Fibroblast of skin of right quadriceps (primary cell): ENCODE measurements at places on chromosomes 7 and 10.

- no peak for DNase-seq
Measured at GRCh38 chr10:5947471-5948207, 29.7 kb downstream of the IL15RA start.

DNA sequence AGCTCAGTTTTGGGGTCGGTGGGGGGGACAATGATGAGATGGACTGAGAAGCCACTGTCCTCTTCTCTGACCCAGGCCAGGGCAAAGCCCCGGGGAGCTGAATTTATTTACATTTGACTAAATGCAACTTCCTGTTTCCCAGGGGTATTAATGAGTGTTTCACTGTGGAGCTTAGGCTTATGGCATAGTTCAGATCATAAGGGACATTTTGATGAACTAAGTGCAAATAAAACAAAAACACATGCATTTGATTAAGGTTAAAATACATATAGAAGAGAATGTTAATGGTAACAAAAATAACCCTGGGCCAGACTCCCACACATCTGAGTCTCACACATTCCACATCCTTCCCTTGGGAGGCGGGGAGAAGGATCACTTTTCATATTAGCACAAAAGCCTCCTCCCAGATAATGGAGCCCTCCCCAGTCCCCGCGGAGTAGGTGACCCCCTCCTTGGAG, 320.6 kb downstream of the FRMD4A start:
- peak; percentile 89 for DNase-seq

DNA sequence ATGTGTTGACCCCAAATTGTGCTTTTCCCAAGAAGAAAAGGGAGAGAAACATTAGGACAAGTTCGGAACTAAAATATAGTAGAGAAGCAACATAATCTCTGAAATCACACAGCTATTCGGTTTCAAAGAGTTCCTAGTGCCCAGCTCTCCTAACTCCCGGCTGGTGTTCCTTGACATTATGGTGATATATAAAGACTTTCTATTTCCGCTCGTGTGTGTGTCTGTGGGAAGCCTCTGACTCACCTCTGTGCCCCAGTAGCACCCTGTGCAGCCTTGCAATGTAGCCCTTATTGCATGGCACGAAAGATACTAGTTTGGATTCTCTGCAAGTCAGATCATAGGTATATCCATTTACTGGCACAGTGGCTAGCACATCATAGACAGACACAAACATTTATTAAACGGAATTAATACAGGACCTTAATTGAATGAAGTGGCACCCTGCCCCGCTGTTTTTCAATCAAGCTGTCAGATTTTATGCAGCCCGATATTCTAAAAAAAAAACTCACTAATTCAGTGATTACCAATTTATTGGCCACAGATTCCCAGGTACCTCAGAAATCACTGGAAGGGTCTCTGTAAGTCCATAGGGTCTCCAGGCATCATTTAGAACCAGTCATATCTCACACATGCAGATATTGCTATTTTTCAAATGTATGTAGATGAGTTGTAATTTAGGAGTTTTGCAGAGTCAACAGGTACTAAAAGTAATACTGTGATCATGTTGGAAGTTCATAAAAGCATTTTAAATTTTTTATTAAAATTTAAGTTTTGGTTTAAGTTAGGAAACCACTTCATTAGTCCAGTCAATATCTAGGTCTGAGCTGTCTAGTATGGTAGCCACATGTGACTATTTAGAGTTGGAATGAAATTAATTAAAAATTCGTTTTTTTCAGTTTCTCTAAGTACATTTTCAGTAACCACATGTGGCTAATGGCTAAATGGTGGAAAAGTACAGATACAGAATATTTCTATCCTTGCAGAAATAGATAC, 43.3 kb downstream of the SFTPD start:
- DNase-seq = peak; percentile 6

- no peak for DNase-seq
Measured at GRCh38 chr10:89887406-89887805, 186.0 kb downstream of the KIF20B start.

DNA sequence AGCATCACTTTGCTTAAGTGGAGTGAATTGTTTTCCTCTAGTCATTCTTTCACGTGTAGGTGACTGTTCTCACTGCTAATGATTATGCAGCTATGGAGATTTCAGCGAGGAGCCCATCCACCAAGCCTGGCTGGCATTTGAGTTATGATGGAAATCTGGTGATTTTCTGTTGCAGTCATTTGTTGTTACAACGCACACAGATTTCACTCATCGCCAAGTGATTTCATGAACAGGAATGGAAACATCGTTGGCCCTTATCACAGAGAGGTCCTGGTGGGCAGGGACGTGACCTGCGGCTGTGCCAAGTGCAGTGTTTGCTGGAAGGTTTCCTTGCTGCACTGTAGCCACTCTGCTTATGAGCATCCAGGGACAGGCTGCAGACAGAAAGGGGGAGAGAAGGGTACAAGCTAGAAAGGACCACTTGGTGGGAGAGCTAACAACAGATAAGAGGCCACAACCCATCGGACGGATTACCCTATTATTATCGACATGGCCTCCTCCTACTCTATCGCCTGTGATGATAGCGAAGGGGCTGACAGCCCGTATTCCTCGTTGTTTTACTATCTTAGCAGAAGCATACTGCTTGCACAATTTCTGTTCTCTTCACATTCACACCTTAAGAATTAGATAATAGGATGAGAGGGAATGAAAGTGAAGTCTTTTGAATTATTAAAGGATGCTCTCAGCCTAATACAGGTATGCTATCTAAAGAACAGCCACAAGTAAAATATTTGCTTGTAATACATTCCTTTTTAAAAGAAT, 99.0 kb upstream of the PITRM1 start:
- DNase-seq = no peak

DNA sequence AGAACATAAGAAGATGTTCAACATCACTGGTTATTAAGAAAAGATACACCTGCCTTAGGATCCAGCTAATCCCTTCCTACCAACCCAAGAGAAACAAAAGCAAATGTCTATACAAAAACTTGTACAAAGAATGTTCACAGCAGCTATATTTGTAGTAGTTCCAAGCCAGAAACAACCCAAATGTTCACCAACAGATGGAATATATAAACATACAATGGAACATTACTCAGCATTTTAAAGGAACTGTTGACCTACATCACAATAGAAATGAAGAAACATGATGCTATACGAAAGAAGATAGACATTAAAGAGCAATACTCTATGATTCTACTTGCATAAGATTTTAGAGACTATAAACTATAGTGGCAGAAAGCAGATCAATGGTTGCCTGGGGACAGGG, 149.4 kb downstream of the ZNF438 start:
- DNase-seq = no peak

- no peak for DNase-seq
Measured at GRCh38 chr10:126068322-126068721, 172.0 kb downstream of the FANK1 start.

GRCh38 chr10:70523549-70523948, 45.0 kb downstream of the PALD1 start:
- DNase-seq = no peak

DNA sequence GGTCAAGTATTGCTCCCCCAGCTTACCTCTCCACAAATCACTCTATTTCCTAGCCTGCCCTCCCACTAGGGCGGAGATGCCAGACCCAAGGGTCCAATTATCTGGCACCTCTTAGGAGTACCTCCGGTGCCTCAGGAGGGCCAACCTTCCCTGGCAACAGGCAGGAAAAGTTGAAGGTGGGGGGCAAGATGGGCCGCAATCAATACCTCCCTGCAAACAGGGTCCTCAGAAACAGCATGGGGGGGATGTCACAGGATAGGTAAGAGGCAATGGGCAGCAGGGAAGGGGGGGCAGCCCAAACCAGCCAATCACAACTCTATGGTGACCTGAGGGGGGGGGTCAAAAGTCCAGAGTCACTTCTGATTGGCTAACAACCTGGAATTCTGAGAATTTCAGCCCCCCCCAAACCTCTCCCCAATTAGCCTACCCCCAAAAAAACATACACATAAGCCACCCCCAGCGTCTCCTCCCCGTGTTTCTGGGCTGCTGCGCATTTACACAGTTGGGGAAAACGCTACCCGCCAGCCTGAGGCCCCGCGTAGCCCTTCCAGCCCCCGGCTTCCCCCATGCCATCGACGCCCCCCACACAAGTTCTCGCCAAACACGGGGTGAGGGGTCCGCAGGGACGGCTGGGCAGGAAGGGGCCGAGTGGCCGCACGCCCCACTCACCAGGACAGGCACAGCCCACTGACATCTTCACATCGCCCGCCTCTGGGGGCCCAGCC, 589 bp downstream of the LDB1 start:
- DNase-seq = peak; percentile 88

GRCh38 chr7:156376317-156376716, 264.3 kb upstream of the RNF32 start:
- DNase-seq = no peak

- no peak for DNase-seq
Measured at GRCh38 chr10:21602313-21602712, 68.3 kb downstream of the MLLT10 start.

GRCh38 chr10:127579640-127580039, 30.5 kb downstream of the NPS start:
- DNase-seq = no peak

DNA sequence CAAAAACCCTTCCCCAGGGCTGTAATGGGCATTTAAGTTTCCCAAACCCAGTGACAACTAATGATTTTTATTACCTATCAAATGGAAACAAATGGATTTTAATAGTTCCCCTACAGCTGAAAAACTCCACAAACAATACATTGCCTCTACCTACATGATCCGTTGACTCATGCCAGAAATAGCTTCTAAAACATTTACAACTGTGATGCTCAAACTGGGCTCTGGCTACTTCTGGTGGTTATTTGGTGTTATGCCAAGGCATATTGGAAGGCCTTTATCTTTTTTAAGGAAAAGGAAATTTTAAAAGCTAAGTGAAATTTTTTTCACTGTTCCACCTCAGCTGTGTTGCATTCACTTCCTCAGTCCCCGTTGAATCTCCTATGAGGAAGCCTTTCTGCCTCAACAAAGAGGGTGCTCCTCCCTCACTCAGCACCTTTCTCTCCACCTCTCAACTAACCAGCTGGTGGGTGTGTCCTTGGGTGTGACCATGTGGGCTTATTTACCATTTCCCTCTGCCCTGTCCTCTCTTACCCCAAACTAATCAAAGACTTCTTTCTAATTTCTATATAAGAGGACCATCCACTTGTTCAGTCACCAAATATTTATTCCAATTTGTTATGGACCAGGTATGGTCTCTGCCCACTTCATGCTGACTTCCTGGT, 82.9 kb downstream of the PRTFDC1 start:
- DNase-seq = peak; percentile 63

GRCh38 chr7:149790146-149790548, 16.8 kb upstream of the ZNF467 start:
- DNase-seq = no peak

DNA sequence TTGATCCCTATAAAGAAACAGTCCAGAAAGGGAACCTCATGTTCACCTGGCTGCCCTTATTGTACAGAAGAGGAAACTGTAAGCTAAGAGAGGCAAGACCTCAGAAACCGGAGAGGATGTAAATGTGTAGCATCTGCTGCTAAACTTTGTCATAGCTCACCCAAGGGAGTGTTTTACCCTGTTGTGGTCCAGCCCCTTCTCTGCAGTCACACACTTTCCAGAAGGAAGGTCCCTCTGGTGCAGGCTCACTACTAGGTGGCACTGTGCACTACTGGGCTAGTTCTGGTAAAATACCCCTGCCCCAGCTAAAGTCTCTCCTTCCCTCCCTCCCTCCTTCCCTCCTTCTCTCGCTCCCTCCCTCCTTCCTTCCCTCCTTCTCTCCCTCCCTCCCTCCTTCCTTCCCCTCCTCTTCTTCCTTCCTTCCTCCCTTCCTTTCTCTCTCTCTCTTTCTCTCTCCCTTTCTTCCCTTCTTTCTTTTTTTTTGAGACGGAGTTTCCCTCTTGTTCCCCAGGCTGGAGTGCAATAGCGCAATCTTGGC, 42.5 kb upstream of the LCOR start:
- peak; percentile 33 for DNase-seq

GRCh38 chr7:156935250-156935649, 14.3 kb upstream of the NOM1 start:
- DNase-seq = no peak

GRCh38 chr7:154304740-154305700, 252.8 kb downstream of the DPP6 start:
- DNase-seq = no peak

DNA sequence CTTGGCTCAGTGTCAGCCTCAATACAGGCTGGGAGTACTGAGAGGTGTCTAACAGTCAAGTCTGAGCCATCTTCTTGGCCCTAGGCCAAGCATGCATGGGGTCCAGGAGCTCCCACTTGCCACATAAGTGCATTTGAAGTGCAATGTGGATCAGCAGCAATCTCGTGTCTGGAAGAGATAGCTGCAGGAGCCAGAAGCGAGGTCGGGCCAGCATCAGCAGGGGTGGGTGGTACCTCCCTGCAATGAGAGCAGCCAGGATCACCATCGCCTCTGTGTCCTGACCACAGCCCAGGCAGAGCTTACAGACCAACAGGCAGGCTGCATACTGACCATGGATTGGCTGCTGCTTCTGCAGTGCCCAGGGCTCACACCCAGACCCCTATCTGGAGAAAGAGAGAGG, 83.0 kb upstream of the CXCL12 start:
- DNase-seq = no peak
